ENCODE measurements at places on chromosomes 3 and 15.

DNA sequence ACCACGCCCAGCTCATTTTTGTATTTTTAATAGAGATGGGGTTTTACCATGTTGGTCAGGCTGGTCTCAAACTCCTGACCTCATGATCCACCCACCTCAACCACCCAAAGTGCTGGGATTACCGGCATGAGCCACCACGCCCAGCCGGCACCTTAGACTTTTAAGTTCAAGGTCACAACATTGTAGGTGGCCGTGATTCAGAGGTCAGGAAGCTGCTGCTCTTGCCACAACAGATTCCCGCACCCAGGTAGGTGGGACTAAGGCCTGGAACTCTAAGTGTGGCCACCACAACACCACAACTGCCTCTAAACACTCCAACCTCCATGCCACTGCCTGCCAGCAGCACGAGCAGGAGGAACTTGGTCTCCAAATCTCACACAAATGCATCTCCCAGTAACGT, 196.8 kb downstream of the STT3B start:
- DNase-seq = no peak

GRCh38 chr3:127730171-127730570, 57.4 kb downstream of the ABTB1 start:
- DNase-seq = no peak

- DNase-seq = no peak
These were observed 21.0 kb upstream of the NFKBIZ start for GRCh38 chr3:101828276-101828675.

DNA sequence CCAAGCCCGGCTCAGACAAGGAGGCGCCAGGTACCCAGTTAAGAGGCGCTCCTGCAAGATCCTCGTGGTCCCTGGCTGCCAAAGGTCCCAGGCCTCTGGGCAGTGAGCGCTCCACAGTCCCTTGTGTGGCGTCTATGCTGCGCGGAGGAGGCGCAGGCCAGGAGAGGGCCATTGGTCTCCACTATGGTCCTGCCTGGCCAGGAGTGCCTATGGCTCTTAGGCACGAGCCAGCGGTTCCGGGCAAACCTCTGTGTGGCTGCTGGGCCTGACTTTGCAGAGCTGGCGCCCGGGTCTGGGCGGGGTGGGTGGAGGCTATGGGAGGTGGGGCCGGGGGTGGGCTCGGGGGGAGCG, 660 bp upstream of the ADAMTSL3 start:
- DNase-seq = no peak

DNA sequence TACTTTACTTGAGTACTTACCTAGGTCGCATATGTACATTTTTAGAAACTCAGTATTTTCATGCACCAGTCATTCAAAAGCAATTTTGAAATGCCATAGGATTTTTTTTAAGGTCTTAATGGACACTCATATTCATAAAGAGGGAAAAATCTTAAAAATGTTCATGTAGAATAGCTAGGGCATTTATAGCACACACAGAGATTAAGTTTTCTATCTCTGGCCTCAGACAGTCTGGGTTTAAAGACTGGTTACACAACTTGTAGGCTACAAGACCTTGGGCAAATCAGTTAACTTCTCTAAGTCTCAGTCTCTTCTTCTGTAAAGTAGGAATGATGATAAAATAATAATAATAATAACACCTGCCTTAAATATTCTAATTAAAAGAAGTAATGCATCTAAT, 48.5 kb upstream of the UBP1 start:
- no peak for DNase-seq

DNA sequence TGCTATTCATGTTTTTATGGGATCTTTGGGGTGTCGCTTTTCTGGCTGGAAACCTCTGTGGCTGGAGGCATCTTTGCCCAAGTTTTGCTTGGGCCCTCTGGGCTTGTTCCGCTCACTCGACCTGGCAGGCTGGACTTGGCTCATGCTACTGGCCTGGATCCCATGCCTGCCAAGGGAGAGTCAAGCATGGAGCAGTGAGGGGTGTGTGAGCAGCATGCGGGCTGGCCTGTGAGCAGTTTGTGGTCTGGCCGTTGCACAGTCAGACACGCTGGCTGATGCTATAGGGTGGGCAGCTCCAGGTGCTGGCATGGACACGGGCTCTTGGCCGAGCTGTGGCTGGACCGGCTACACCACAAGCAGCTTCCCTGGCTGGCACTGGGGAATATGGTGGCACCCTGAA, 491.1 kb downstream of the AGBL1 start:
- DNase-seq = no peak

GRCh38 chr3:82038556-82038955, 277.1 kb upstream of the GBE1 start:
- DNase-seq = no peak

GRCh38 chr3:10982782-10983181, 9.8 kb upstream of the SLC6A1 start:
- DNase-seq = peak; percentile 20

- DNase-seq = peak; percentile 57
These were observed 106.7 kb downstream of the GHSR start for GRCh38 chr3:172341482-172342059.

- DNase-seq = no peak
These were observed 209.2 kb downstream of the TBL1XR1 start for GRCh38 chr3:176987901-176988650.

GRCh38 chr3:127419182-127419581, 131.3 kb upstream of the PRR20G start:
- DNase-seq = no peak

All from globus pallidus (tissue), 1 donor.